Activated CD8-positive, alpha-beta memory T cell treated with anti-CD3 and anti-CD28 coated beads for 48 hours (primary cell): ENCODE measurements at places on chromosomes 13 and 19.

- no peak for DNase-seq
Observed at GRCh38 chr19:44808463-44809371, at the start of gene BCAM. Gene BCAM (plus strand): TSS chr19:44809103. CDS start chr19:44809125, 22 bp downstream.

DNA sequence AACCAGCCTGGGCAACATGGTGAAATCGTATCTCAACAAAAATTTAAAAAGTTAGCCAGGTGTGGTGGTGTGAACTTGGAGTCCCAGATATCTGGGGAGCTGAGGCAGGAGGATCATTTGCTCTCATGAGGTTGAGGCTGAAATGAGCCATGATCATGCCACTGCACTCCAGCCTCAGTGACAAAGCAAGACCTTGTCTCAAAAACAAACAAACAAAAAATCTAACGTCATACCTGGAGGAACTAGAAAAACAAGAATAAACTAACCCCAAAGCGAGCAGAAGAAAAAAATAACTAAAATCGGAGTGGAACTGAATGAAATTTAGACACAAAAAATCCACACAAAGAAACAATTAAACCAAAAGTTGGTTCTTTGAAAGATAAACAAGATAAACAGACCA is 1885.1 kb downstream of the OLFM4 start:
- DNase-seq, result no peak

DNA sequence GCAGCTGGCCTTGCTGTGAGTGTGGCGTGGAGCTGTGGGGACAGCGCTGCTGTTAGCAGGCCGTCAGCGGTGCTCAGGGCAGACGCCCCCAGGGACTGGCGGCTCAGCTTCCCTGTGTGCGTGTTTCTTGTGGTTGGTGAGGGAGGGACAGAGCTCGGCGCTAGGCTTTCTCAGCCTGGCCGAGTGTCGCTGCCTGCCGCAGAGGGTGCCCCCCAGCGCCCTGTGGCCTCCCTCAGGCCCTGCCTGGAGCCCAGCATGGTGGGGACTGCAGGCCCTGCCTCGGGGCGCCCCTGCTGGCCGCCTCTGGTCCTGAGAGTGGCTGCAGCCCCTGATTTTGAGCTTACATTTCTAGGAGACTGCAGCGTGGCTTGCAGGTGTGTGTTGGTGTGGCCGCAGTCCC is 35.5 kb downstream of the DOT1L start:
- no peak for DNase-seq

GRCh38 chr19:19670070-19670551 is 1.5 kb downstream of the ZNF101 start:
- no peak for DNase-seq

- no peak for DNase-seq
Observed at GRCh38 chr13:109010912-109011311, 381.5 kb downstream of the MYO16 start.

DNA sequence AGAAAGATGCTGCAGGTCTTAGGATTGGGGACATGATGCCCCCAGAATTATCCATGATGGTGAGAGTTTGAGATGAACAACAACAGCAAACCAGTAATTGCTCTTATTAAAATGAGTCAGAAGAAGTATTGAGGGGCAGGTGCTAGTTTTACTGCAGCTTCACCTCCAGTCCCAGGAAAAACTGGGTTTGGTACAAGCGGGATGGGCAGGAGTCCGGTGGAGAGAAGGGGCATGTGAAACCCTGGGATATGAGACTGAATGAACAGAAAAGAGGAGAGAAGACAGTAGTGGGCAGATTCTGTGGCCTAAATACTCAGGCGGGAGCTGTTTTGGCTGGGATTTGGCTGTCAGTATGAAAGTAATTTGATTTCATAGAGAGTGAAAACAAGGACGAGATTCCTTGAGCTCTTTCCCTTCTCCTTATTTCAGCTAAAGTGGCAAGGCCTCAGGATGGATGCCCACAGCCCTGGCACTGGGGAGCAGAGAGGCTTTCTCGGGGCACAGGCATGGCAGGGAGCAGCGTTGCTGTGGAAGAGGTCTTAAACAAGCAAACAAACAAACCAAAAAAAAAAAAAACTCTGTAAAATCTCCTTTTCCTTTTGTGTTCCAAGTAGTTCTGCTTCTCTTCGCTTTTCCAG is 30.7 kb downstream of the NFIX start:
- DNase-seq, result no peak

- DNase-seq, result no peak
Observed at GRCh38 chr13:43375797-43376465, 352.5 kb downstream of the DNAJC15 start.

- no peak for DNase-seq
Observed at GRCh38 chr19:10863107-10863717, 8.1 kb upstream of the CARM1 start.

DNA sequence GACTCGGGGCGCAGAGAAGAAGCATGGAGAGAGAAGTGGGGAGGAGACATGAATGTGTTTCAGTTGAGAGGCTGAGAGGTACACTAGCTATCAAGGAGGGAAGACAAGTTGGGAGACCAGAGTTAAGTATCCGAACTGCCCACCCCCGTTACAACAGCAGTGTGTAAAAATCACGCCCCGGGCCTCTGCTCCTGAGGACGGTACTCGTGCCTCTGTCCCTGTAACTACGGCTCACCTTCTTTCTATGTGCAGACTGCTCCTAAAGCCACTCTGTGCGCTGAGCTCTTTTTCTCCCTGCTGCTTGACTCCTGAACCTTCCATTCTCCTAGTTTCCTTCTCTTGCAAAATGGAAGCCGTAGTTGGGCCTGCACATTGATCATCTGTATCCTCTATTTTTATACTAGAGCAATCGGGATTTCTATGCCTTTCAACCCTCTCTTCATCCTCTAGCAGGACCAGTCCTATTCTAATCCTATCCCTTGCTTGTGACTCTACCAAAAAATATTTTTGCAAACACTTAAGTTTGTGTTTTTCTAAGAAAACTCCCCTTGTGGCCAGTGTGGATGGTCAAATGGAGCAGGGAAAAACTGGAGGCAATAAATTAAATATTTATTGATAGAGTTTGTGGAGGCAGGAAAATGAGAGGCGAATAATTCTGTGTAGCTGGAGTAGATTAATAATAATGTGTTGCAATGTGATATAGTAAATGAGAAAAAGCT is 569 bp downstream of the POLR1D start:
- DNase-seq, result no peak

DNA sequence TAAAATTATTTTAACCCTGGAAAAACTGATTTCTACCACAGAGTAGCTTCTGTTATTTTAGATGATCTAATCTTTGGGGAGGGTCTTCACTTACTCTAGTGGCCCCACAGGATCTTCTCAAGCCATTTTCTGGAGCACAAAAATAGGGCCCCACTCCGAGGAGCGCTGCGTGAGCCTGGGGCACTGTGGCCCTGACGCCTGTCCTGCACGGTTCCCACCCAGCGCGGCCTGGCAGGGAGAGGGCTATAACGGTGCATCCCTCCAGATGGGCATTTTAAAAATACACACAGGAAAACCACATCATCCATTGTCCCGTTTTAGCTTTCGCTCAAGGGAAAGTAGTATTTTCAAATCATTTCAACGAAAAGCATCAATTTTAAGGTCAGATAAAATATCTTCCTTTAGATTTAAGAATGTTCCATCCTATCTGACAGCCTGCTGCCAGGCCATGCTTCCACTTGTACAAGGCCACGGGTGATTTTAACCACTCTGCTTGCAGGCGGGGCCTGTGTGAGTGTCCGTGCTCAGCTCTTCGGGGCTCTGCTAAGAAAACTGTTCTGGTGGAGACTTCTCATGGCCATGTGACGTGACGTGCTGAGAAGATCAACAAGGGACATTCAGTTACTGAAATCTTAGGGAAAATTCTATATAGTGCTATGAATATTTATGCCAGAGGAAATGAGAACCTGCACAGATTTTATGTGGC is 683.8 kb upstream of the SGCG start:
- no peak for DNase-seq

GRCh38 chr13:28313579-28313978 is 175.2 kb downstream of the PAN3 start:
- DNase-seq, result no peak

GRCh38 chr13:28566891-28567290 is 72.0 kb upstream of the FLT1 start:
- no peak for DNase-seq

- no peak for DNase-seq
Observed at GRCh38 chr13:113393226-113393562, 29.3 kb upstream of the GRTP1 start.

- no peak for DNase-seq
Observed at GRCh38 chr19:13861392-13861713, 15.6 kb upstream of the NANOS3 start.

DNA sequence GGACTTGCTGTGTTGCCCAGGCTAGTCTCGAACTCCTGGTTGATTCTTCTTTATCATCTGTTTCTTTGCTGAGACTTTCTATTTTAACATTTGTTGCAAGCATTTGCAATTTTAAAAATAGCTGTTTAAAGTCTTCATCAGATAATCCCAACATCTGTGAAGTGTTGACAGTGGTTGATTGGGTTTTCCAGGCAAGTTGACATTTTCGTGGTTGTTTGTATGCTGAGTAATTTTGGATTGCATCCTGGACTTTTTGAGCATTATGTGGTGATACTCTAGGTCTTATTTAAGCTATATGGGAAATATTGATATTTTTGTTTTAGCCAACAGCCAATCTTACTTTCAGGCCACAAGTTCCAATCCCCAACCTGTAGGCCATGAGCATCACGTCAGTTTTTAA is 25.1 kb downstream of the AP1M1 start:
- DNase-seq, result no peak

DNA sequence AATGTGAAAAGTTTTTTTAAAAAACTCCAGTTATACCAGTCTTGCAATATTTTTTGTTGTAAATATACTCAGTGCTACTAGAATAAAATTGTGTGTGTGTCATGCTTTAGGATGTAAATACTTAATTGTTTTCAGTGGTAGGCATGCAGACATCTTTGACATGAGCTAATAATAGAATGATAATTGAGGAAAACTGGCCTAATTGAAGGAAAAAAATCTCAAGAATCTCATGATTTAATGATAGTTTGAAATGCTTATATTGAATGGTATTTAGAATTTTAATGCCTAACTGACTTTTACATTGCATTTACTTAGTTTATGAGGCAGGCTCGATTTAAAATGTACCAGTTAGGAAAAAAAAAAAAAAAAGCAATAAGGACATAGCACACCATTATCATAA is 3.2 kb upstream of the MAB21L1 start:
- DNase-seq, result no peak

- DNase-seq, result no peak
Observed at GRCh38 chr13:43309311-43309710, 285.9 kb downstream of the DNAJC15 start.
